ENCODE measurements at places on chromosomes 1 and 21. TPM values are rescaled to one million over a fixed set of nuclear protein-coding genes. Genes with fewer than 3 reads are reported as not detected.

RNU1-3 gene
- 1,622 TPM for total RNA-seq

IARS2 gene
- total RNA-seq = 123 TPM

UBAP2L gene
- total RNA-seq = 198 TPM

DNA sequence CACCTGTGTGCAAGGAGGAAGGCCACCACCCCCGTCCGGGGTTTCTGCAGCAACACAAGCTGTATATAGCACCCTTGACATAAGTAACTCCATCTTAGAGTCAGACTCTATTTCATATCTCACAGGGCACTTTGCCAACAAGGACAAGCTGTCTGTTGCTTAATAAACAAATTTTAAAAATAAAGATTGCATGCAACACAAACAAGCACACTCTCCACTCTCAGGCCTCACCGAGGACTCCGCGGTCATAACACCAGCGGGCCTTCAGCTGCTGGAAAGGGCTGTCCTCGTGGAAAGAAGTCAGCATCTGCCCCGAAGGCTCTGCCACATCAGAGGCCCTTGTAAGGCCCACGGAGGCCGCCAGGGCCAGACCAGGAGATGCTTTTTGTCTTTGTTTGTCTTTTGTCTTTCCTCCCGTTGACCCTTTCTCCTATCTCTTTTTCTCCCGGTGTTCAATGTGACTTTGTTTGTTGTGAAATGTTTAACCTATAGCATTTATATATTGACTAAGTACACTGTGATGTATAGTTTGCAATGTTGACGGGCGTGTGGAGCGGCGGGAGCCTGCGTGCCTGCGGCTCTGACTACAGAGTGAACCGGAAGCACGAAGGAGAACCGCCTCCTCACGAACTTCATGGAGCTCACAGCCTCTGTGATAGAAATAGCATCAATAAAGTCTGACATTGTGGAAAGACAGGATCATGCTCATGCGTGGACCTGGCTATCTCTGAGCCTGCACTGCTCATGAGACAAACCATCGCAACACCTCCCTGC, 24.1 kb downstream of the MEGF6 start:
- no peak overlapping the region for H3K27ac ChIP-seq
- no peak overlapping the region for H3K4me3 ChIP-seq
- no peaks in the 10 kb centered on the region for H3K36me3 ChIP-seq

DNA sequence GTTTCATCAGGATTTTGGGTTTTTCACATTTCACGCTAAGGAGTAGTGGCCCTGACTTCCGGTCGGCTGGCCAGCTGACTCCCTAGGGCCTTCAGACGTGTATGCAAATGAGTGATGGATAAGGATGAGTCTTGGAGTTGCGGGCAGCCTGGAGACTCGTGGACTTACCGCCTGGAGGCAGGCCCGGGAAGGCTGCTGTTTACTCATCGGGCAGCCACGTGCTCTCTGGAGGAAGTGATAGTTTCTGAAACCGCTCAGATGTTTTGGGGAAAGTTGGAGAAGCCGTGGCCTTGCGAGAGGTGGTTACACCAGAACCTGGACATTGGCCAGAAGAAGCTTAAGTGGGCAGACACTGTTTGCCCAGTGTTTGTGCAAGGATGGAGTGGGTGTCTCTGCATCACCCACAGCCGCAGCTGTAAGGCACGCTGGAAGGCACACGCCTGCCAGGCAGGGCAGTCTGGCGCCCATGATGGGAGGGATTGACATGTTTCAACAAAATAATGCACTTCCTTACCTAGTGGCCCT, 23.1 kb upstream of the TNFRSF1B start:
- peak overlapping the region; percentile 56 for H3K27ac ChIP-seq
- no peaks in the 10 kb centered on the region for H3K36me3 ChIP-seq
- H3K4me3 ChIP-seq = no peak overlapping the region
- no peaks in the 10 kb centered on the region for H3K27me3 ChIP-seq
- DNase-seq = no peak

GRCh38 chr1:65734979-65735378, 57.7 kb upstream of the PDE4B start:
- H3K27me3 ChIP-seq = no peaks in the 10 kb centered on the region
- H3K4me3 ChIP-seq = no peak overlapping the region
- no peaks in the 10 kb centered on the region for H3K36me3 ChIP-seq
- no peak for DNase-seq
- no peak overlapping the region for H3K27ac ChIP-seq

GRCh38 chr1:213457733-213458132, 406.7 kb downstream of the RPS6KC1 start:
- no peak overlapping the region for H3K27ac ChIP-seq
- H3K4me1 ChIP-seq = no peaks in the 10 kb centered on the region
- no peaks in the 10 kb centered on the region for H3K36me3 ChIP-seq
- no peak overlapping the region for H3K4me3 ChIP-seq
- DNase-seq = no peak

DNA sequence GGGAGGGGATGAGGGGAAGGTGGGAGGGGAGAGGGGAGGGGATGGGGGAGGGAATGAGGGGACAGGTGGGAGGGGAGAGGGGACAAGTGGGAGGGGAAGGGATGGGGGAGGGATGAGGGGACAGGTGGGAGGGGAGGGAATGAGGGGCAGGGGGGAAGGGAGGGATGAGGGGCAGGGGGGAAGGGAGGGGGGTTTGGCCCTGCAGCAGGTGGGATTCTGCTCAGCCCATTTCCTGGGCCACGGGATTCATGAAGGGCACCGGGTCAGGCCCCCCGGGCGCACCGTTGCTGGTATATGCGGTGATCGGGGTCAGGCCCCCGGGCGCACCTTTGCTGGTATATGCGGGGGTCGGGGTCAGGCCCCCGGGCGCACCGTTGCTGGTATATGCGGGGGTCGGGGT, 15.1 kb upstream of the SAMD11 start:
- H3K27me3 ChIP-seq = no peaks in the 10 kb centered on the region
- no peak overlapping the region for H3K27ac ChIP-seq
- no peak for DNase-seq
- H3K4me1 ChIP-seq = no peaks in the 10 kb centered on the region
- H3K4me3 ChIP-seq = no peak overlapping the region
